A673 (cell line): ENCODE measurements at places on chromosomes 13 and 19.

DNA sequence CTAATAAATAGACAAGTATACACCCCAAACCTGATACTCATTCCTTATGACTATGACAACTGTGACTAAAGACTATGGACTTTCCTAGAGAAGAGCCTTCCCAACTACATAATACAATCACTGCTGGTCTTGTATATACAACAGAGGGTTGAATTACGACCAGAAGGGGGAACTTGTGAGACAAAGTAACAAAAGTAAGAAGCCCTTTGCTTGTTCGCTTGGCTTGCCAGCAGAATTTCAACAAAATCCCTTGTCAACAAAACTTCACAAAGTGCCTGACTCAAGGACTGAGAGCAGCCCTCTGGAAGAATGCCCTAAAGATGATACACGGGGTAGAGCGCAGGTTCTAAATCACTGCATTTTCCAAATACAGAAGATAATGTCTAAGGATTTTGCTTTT, 99.4 kb downstream of the WASF3 start:
- no peak overlapping the region for H3K27ac ChIP-seq
- no peaks in the 10 kb centered on the region for H3K4me1 ChIP-seq
- no peak overlapping the region for H3K4me3 ChIP-seq
- H3K27me3 ChIP-seq = no peaks in the 10 kb centered on the region

- H3K27me3 ChIP-seq = no peaks in the 10 kb centered on the region
- no peaks in the 10 kb centered on the region for H3K4me1 ChIP-seq
- no peak overlapping the region for H3K4me3 ChIP-seq
Observed at GRCh38 chr13:110293037-110293436, 13.9 kb downstream of the COL4A1 start.

DNA sequence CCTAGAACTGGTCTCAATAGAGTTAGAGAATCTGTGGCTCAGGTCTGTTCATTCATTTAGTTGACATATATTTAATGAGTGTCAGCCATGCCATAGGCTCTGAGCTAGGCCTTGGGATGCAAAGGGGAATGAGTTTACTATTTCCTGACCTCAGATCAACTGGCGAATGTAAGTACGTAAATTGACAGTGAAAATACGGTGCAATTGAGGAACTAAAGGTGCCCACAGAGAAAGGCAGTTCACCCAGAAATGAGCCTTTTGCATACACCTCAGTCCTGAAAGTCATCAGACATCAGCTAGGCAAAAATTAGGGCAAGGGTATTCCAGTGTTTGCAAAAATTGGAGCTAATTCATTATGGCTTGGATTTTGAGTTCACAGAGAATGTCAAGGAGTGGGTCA, 20.6 kb upstream of the UPF3A start:
- no peak overlapping the region for H3K4me3 ChIP-seq
- no peak for DNase-seq
- no peaks in the 10 kb centered on the region for H3K4me1 ChIP-seq
- peaks cover 83% of the 10 kb centered on the region for H3K36me3 ChIP-seq

- no peaks in the 10 kb centered on the region for H3K4me1 ChIP-seq
- no peaks in the 10 kb centered on the region for H3K36me3 ChIP-seq
- H3K27ac ChIP-seq = no peak overlapping the region
- DNase-seq = no peak
- H3K4me3 ChIP-seq = no peak overlapping the region
Observed at GRCh38 chr13:32837973-32838927, 178.0 kb upstream of the KL start.

DNA sequence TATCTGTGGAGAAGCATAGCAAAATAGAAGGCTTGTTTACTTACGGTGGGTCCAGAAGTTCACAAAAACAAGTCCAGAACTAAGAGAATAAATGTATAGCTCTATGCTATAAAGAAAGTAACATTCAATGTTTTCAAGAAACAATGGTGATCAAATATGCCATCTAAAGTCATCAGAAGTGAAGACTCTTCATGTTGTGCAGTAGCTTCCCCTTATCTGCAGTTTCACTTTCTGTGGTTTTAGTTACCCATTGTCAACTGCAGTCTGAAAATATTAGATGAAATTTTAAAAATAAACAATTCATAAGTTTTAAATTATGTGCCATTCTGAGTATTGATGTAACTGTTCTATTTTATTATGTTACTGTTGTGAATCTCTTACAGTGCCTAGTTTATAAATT, 72.5 kb downstream of the EDNRB start:
- DNase-seq = no peak
- no peak overlapping the region for H3K4me3 ChIP-seq
- H3K27me3 ChIP-seq = no peaks in the 10 kb centered on the region
- H3K36me3 ChIP-seq = no peaks in the 10 kb centered on the region

GRCh38 chr19:32349051-32349450, 3.6 kb downstream of the ZNF507 start:
- H3K4me1 ChIP-seq = peaks cover 13% of the 10 kb centered on the region
- H3K27me3 ChIP-seq = no peaks in the 10 kb centered on the region
- no peak for DNase-seq

GRCh38 chr13:20995245-20995838, 66.0 kb downstream of the LATS2 start:
- no peaks in the 10 kb centered on the region for H3K36me3 ChIP-seq
- no peak for DNase-seq
- peaks cover 20% of the 10 kb centered on the region for H3K4me1 ChIP-seq
- H3K27ac ChIP-seq = no peak overlapping the region
- no peak overlapping the region for H3K4me3 ChIP-seq
